Astrocyte of the hippocampus (primary cell): ENCODE measurements at places on chromosomes 3 and 15.

DNA sequence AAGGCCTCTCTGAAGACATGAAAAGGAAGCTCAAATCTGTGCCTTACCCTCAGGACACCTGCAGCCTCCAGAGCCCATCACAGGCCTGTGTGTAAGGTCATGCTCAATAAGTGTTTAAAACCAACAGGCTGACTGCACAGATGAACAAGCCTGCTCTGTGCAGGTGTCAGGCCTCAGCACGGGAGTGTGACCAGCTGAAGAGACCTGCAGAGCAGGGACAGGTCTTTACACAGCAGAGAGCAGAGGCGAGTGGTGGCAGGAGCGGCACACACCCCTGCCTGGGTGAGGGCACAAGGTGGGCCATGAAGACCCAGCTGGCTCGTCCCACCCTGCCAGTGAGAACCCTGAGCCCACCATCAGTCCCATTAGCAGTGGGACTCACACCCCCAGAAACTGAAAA, 56.9 kb downstream of the ROPN1B start:
- DNase-seq: no peak

DNA sequence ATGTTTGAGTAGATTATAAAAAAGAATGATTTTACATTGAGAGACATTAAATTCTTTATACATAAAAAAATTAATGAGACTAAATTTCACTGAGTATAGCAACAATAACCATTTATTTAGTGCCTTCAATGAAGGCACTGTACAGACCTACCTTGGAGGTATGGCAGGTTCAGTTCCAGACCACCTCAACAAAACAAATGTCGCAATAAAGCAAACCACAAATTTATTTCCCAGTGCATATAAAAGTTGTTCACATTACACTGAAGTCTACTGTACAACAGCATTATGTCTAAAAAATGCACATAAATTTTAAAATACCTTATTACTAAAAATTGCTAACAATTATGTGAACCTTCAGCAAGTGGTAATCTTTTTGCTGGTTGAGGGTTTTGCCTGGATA, 58.8 kb downstream of the SLC24A1 start:
- no peak for DNase-seq

DNA sequence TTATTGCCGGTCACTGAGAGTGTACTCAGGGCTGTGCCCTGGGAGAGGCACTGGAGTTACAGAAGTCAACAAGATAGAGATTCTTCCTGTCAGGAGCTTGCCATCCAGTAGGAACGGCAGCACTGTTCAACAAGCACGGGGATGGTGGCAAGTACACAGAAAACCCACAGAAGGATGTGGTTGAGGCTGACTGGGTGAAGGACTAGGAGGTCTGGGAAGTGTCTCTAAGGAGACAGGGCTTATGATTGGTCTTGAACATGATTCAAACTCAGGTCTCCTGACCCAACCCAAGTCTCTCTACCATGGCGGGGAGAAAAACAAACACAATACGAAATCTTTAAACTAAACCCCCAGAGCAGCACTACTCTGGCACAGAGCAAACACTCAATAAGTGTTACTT, 37.6 kb downstream of the ERICH6 start:
- no peak for DNase-seq

- DNase-seq: no peak
Measured at GRCh38 chr3:184030536-184030935, 1.0 kb upstream of the HTR3D start.

DNA sequence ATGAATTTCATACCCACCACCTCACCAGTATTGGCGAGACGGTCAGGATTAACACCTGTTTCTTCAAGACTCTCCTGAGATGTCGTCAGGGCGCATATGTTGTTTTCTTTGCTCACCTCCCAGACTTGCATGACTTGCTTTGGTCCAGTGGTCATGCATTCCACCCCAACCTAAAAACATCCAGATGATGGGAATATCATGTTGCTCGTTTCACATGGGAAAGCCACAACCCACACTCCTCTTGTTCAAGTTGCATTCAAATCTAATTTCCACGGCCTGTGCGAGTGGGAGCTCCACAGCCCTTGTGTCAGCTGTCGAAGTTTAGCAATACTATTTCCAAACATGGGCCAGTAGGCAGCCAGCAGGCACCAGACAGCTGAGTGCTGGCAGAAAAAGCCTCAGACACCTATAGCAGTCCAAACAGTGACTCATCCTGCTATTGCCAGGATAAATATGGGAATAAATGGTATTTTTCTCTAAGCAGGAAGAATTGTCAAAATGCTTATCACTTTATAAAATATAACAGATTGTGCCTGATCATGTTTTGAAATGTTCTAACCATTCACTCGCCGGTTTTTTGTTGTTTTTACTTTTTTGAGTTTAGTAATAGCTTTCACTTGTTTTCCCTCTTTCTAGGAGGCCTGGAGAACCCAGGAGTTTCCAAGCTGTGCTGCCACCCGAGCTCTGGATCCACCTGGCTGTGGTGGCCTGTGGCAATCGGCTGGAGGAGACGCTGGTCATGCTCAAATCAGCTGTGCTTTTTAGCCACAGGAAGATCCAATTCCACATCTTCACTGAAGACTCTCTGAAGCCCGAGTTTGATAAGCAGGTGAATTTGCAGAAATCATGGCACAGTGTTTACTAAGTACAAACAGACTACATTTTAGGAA, 20.1 kb downstream of the GXYLT2 start:
- peak; percentile 90 for DNase-seq

- DNase-seq: no peak
Measured at GRCh38 chr3:157104928-157105652, 54.9 kb downstream of the CCNL1 start.

DNA sequence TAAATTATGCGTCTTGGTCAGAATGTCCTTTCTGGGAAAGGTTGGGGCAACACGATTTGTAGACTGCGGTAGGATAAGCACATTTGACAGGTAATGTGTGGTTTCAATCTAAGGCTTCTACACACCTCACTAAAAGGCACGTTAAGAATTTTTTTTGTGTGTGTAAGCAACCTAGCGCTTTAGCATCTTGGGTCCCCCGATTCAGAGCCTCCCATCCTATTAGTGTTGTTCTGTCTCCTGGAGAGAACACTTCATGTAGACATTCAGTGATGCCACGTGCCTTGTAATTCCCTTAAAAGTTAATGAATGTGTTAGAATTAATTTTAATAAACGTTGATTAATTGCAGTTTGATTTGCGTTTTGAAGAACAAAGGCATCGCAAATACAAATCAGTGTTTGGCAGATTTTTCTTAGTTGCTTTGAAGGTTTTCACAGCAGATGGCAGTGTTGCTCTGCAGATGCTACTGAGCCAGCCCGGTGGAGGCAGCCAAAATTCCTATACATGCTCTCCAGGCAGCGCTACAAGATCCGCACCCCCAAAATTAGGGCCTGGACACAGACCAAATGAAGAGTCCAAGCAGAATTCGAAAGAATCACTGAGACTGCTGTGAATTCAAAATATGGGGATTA, 63.5 kb downstream of the OTOL1 start:
- peak; percentile 68 for DNase-seq

- DNase-seq: no peak
Measured at GRCh38 chr3:15676259-15676658, 74.7 kb downstream of the BTD start.

GRCh38 chr15:45132844-45133560, 3.2 kb downstream of the DUOX1 start:
- DNase-seq: no peak

DNA sequence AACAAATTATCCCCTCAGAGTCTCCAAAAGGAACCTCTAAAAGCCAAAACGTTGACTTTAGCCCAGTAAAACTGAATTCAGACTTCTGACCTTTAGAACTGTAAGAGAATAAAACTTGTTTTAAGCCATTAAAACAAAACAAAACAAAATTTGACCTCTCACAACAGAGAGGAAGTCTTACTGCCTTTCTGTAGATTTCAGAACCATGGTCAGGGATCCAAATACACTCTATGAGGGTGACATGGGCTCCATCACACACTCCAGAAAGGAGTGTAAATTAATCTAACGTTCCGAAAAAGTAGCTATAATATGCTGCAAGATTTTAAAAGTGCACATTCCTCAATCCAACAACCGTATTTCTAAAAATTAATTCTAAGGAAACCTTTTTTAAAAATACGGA, 19.2 kb upstream of the RPL14 start:
- peak; percentile 23 for DNase-seq

GRCh38 chr3:34634939-34635338, 836.5 kb downstream of the PDCD6IP start:
- no peak for DNase-seq

GRCh38 chr15:49610157-49610918, 10.3 kb downstream of the FAM227B start:
- DNase-seq: no peak

GRCh38 chr15:75532413-75533250, 46.5 kb downstream of the PTPN9 start:
- DNase-seq: peak; percentile 62

DNA sequence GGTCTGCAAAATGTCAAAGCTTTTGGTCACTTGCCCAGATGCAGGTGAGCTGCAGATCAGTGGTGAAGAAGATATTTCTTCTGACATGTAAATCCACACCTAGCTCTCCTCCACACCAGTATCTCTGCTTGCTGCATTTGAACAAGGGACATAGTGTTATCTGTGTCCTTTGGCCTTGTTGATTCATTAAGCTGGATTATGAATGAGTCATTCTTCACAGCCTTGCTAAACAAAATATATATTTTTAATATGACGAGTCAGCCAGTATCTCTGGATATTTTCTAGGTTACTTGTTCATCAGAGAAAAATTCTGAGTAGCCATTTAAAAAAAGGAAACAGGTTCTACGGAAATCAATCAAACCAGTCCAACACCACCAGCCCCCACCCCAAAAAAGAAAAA, 190.6 kb upstream of the ADAMTS9 start:
- DNase-seq: no peak

DNA sequence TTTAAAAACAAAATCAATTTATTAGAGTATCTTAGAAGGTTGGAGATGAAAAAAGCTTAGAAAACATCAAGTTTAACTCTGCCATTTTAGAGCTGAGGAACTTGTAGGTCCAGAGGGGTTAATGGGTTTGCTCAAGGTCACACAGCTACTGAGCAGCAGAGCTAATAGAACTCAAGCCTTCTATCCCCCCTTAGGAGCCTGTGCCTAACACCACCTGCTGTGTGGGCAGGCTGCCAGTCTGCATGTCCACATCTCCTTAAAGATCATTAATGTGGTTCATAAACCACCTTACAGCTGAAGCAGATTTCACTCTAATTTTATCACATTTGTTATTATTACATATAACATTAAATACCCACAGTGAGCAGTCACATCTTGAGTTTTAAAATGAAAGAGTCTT, 14.1 kb upstream of the SLC35G2 start:
- no peak for DNase-seq

DNA sequence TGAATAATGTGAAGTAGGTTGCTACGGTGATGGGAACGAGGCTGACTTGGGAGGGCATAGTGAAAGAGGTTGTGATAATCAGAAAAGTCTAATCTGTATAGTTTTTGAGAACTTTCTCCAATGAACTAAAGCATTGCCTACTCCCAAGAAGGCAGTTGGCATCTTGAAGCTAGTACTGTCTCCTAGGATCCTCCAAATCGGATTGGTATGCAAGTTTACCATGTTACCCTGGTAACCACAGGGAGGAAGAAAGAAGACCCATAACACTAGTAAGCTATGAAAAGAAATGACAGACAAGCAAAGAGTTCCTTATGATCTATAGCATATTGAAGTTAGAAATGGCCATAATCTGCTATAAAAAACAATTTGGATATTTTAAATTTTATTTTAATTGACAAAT, 127.2 kb upstream of the SYNPR start:
- DNase-seq: no peak
